Umbilical cord (tissue), 2 donors: ENCODE measurements at places on chromosomes 13 and 19.

DNA sequence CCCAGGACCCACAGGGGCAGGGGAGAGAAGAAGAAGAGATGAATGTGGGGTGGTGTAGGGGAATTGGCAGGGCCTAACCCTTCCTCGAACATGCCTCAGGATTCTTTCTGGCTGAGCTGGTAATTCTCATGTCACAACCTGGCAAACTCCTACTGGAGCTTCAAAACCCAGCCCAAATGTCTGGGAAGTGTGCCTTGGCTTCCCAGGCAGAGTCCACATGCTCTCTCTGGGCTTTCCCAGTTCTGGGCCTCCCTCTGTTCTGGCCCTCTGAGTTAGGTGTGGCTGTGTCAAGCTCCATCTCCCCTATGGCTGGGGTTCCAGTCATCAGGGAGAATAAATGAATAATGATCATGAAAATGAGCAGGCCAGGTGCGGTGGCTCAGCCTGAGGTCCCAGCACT lies 11.2 kb upstream of the TMEM161A start:
- DNase-seq = no peak

GRCh38 chr19:31979362-31979761 lies 366.0 kb upstream of the ZNF507 start:
- DNase-seq = no peak

GRCh38 chr13:74128156-74128767 lies 5.9 kb downstream of the KLF12 start:
- DNase-seq = no peak

DNA sequence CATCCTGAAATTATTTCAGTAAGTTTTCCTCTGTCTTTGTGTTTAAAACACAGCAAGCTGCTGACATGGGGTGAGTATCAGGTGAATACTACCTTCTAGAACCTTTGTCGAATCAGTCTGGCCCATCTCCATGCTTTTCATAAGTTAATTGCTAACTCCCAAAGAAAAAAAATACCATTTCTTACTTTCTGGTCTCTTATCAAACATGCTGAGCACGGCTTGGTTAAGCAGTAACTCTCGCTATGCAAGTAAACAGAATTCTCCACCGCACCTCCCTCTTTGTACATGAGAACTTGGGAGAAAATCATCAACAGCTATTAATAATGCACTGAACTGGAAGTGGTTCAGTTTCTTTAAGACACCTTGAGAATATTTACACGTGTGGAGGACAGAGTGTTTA lies 88.6 kb downstream of the FGF9 start:
- no peak for DNase-seq

GRCh38 chr19:16673231-16673630 lies 12.3 kb downstream of the TMEM38A start:
- no peak for DNase-seq

DNA sequence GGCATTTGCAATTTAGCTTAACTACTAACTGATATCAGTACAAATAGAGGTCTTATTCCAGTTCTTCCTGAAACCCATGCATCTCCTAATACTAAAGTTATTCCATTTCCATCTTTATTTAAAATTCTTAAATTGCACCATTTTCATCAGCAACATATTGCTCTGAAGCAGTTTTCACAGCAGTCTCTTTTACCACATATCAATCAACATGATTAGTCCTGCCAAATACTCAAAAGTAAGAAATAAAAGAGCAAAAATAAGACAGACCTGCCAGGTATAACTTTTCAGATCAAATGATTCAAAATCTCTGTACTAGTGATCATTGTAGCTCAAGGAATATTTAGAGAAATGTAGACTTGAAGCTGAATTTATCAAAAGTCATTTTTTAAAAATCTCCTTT lies 141.7 kb downstream of the SLITRK1 start:
- DNase-seq = no peak

- DNase-seq = no peak
Observed at GRCh38 chr13:101654883-101655282, 202.4 kb downstream of the ITGBL1 start.

GRCh38 chr19:28420811-28421550 lies 792.0 kb downstream of the UQCRFS1 start:
- DNase-seq = no peak
